H7 (cell line): ENCODE measurements at places on chromosomes 5 and 9. TPM values are rescaled to one million over a fixed set of nuclear protein-coding genes. Genes with fewer than 3 reads are reported as not detected.
A peak's percentile ranks its signal among the peaks of the same experiment; 100 is the strongest.

- peak; percentile 86 for DNase-seq
Observed at GRCh38 chr5:139473105-139473504, 2.3 kb downstream of the SMIM33 start.

DNA sequence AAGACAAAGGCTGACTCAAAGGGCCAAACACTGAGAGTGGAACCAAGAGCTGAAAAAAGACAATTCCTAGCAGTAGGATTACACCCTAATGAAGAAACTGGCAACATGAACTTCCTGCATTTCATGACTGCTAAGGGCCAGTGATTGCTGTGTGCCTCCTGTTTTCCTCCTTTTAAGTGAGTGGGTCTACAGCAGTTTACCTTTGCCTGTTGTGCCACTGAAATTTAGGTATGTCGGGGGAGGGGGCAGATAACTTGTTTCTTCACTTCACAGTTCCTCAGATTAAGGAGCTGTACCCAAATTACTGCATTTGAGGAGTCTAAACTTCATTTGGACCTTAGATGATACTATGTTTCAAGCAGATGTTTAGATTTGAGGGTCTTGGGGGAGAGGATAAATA, 191.7 kb downstream of the MCTP1 start:
- DNase-seq, result no peak

GRCh38 chr5:77850536-77851175, 74.5 kb upstream of the TBCA start:
- peak; percentile 71 for DNase-seq

- peak; percentile 86 for DNase-seq
Observed at GRCh38 chr9:127586537-127586936, 25.5 kb upstream of the STXBP1 start.

DNA sequence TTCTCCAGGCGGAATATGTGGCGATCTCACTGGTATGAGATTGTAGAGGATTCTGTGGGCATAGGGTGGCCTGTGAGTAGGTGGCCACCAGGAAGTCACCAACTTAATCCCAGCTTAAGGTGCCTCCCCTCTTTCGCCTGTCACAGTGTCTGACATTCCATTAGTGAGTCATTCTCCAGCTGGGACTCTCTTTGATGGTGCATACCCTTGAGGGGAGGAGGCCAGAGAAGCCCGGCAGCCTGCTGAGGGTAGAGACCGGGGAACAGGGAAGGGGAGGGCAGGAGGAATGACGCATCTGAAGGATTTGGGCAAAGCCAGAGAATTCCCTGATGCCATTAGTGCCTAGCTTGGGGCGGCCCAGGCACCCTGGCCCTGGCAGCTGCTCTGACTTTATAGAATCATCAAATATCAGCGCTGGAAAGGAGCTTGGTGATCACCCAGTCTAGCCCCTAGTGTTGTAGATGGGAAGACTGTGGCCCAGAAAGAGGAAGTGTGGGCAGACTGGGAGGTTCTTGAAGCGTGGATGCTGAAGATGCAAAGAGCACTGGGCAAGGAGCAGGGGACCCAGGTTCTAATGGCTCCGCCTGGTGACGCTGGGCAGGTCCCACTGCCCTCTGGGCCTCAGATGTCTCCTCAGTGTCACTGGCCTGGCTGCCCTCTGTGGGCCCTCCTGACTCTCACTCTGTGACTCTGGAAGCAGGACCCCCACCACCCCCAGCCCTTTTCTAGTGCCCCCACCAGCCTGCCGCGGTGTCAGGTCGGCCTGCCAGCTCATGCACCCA, 41.4 kb downstream of the DAB2IP start:
- peak; percentile 66 for DNase-seq

DNA sequence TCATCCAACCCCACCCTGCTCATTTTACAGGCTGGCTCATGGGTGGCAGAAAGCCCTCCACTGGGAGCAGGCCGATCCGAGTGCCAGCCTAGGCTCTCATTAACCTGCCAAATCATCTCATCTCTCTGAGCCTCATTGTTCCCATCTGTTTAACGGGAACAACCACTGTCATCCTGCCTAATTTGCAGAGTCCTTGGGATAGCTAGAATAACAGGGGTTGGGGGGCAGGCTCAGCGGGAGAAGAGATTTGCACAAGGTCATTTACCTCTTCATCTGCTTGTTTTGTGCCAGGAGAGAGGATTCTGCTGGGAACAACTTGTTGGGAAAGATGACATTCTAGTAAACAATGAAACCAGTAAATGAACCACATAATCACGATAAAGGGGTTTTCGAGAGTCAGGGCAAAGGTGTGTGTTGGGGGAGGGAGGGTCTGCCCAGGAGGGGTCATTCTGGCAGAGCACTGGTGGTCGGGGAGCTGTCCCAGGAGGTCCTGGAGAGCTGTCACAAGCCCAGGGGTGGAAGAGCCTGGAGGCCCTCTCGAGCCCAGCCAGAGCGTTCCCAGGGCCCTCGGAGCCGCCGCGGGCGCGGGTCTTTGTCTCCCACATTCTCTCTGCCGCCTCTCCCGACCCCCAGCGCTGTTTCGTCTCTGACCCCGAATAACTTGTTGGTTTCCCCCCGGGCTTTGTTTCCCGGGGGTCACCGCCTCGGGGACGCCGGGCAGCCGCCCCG, 22.8 kb upstream of the NDST1 start:
- DNase-seq, result no peak

DNA sequence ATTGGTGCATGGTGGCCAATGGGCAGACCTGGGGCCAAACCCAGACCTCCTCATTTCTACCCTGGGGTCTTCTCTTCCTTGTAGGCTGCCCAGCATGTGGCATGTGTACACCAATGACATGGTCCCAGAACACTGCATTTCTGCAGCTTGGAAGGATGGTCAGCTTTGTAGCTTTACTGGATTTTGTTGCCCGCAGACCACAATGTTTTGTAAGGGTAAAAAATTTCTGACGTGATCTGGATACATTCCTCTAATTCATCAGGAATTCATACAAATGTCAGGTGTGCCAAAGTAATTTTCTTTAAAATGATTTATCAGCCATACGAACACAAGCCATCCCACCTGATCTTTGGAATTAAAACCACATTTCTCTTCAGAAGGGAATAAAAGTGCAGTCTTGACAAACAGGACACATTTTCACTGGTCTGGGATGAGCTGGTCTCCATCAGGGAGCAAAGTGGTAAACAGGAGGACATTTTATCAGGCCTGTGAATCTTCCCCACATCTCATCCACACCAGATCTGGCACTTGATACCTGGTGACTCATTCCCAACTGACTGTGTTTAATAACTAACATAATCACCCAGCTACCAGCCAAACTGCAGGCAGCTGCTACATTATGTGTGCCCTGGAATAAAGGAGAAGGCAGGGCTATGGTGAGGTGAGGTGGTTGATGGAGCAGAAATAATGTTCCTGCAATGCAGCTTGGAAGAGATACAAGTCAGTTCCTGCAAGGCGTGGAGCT, 103.9 kb downstream of the SPOCK1 start:
- no peak for DNase-seq

GRCh38 chr5:73234204-73234555, 61.2 kb downstream of the TMEM174 start:
- peak; percentile 77 for DNase-seq

DNA sequence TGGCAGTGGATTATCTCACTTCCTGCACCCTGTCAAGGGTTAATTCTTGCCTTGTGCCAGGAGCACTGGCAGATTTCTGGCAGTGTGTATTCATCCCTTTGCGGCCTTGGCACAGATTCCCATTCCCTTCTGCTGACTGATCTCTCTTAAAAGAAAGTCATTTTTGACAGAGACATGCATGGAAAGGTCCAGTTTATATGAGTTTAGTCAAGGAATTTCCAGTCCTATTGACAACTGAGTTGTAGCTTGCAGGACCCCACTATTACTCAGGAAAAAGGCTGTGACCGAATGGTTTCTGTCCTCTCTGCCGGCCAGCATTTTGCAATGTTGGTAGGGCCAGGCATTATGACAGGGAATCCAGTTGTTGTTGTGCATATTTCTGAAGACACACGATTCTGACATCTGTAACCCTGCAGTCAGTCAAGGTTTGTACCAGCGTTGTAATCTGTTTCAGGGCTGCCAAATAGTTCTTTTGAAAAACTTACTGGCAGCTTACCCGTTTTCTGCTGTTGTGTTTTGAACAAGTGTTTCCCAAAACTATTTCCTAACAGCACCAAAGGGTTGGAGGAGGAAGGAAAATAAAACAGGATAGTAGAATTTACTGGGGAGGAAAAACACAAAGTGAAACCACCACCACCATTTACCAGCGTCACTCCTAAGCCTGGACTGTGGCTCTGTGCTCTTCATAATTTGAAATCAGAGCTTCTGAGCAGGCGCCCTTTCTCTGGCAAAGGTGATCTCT, 243.4 kb upstream of the KLF4 start:
- no peak for DNase-seq

DNA sequence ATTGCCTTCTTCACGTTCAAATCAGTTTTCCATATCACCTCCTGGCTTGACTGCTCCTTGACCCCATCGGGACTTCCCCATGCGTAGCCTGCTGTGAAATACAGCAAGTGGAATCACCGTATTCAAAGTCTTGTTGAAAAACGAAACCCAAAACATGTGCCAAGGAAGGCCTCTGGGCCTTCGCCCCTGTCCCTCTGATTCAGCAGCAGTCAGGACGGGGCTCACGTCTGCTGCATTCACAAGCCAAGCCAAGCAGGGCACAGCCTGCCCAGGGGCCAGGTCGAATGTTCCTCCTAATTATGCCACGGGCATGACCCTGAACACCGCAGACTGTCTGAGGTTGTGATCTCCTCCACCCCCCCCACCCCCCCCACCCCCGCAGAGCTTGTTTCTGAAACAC, 960 bp upstream of the CTNND2 start:
- DNase-seq, result peak; percentile 8

DNA sequence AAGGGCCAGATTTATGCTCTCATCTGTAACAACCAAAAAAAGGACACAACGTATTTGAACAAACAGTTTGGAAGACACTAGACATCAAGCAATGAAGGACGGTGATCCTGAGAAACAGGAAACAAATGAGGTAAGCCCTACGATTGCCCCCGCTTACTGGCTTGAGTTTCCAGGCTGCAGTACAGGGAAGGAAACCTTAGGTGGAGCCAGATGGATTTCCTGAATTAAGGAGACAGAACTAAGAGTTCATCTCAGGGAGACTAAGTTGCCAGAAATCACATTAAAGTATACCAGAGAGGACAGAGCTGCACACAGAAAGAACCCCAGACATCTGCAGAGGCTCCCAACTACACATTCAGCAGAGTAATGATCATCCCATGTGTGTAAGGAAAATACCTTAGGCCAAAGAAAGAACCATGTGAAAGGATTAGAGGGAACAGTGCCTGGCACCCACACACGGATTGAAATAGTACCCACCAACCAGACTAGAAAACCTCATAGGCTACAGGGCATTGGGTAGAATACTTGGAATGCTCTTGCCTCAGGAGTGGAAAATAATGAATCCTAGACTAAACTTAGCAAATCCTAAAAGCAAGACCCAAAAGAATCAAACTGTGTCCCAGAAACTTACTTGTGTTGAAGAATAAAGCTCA, 99.3 kb upstream of the NIPBL start:
- DNase-seq, result peak; percentile 63

DNA sequence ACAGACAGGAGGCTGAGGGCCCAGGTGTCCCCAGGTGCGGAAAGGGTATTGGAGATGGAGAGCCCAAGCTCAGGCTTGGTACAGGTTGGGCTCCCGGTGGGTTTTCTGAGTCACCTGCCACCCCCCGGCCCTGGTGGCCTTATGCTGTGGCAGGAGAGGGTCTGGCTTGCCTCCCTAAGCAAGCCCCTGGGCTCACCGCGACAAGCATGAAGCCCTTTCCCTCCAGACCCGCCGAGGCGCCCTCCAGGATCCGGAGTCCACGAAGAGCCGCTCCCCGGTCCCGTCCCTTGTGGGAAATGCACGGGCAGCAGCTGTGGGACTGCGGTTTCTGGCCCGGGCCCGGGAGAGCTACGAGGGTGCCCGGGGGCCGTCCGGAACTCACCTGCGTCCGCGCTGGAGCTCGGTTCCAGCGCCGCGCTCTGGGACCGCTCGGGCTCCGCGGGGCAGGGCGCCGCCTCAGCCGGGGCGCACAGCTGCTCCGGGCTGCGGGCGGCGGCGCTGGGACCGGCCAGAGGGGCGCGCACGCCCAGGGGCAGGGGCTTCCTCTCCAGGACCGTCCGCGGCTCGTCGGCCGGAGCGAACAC, 757 bp downstream of the SAPCD2 start:
- peak; percentile 81 for DNase-seq

- DNase-seq, result peak; percentile 11
Observed at GRCh38 chr5:57650360-57651069, 167.9 kb upstream of the ACTBL2 start.

DNA sequence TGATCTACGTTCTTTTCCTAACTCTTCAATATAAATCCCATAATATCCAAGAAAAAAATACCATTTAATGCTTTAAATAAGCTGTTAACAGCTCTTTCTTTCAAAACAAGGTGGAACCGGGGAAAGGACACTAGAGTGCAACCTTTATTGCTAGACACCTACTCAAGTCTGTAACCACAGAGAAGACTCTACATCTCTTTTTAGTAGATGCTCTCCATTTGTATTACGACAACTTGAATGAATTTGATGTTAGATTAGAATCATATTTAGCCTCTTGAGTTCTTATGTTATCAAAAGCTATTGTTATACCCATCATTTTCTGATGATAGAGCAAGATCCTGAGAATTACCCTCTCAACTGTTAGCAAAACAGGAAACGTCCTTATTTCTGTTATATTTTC, 246.3 kb downstream of the MLLT3 start:
- no peak for DNase-seq

- no peak for DNase-seq
Observed at GRCh38 chr9:4317681-4318080, 17.8 kb upstream of the GLIS3 start.

- DNase-seq, result no peak
Observed at GRCh38 chr9:87676976-87677775, 48.7 kb upstream of the CTSL start.

DNA sequence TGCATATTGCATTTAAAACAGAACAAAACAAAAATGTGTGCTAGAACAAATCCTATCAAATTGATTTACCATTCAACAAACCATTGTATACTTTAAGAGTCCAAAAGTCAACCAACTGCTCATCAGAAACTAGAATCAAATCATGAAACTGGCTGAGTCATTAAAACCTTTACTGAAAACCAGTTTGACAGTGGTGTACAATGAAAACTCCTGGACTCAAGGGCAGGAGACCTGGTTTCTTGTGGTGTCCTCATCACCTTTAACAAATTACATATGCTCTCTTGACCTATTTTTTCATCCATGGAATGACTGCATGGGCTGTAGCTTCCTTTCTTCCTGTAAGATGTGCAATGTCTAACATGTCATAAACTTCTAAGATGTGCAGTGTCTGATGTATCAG, 315.3 kb upstream of the SLC30A5 start:
- DNase-seq, result no peak

- no peak for DNase-seq
Observed at GRCh38 chr9:114309096-114309495, 13.8 kb upstream of the ORM1 start.

Gene SNCAIP
- 4.2 and 7.4 TPM in 2 replicates for total RNA-seq

Gene SHLD3
- 2.0 and 2.4 TPM in 2 replicates for total RNA-seq

Gene CNTFR
- total RNA-seq, result 26.6 and 43.2 TPM in 2 replicates

Gene SPINK1
- total RNA-seq, result 1.4 and 3.2 TPM in 2 replicates

Gene FAM81B
- not detected in 2 replicates for total RNA-seq

Gene CACNA1B
- 1.4 and 2.3 TPM in 2 replicates for total RNA-seq

Gene TRAF1
- total RNA-seq, result 0.97 and 1.4 TPM in 2 replicates

Gene ZNF782
- total RNA-seq, result 2.6 and 3.1 TPM in 2 replicates

Gene PHAX
- total RNA-seq, result 26.2 and 43.1 TPM in 2 replicates
